NCI-H1092 (cell line): ENCODE measurements at places on chromosomes 5 and 9.

DNA sequence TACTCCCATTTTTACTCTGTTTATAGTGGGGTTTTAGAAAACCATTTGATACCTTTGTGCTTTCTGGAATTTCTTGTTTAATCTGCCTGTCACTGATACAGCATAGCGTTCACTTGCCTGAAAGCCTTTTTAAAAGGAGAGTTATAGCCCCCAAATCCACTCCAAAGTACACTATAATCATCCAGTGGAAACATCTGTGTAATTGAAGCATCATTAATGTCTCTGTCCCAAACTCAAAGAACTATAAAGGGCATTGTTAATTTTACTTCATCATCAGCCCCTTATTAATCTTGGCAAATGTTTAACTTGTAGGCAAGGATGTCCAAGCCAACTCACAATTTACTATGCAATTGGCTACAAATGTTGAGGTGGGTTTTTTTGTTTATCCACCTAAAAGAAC is 64.3 kb downstream of the TMEM252 start:
- no peak for DNase-seq

- no peak for DNase-seq
Measured at GRCh38 chr9:98107926-98108325, 11.1 kb downstream of the TRIM14 start.

GRCh38 chr9:10148796-10149195 is 464.0 kb downstream of the PTPRD start:
- no peak for DNase-seq

- no peak for DNase-seq
Measured at GRCh38 chr9:129384491-129385210, 206.6 kb upstream of the IER5L start.

DNA sequence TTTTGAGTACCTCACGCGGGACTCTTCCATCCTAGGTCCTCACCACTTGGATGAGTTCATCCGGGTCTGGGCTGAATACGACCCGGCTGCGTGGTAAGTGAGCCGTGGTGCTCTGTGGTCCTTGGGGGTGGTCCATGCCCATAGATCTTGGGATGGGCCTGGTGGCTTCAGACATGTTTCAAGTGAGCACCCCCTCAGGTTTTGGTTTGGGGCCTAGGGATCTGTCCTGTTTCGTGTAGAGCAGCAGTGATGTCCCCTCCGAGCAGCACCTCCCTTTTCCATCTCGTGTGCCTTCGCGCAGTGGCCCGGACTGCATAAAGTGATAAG is 218.9 kb downstream of the CACNA1B start:
- no peak for DNase-seq

DNA sequence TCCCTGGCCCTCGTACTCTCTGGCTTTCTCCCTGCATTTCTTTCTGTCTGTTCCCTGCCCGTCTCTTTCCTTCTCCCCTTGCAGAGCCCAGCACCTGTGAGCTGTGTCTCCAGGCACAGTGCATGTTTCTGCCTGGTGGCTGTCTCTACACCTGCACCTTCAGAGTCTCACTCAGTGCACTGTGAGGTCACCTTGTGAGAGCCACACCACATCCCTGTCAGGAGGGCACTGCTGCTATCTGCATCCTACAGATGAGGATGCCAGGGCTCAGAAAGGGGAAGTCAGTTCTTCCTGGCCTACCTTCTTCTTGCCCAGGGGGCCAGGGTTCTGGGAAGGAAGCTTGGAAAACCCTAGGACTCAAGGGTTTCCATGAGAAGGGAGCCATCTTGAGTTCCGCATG is 69.7 kb upstream of the NEURL1B start:
- no peak for DNase-seq

- DNase-seq: no peak
Measured at GRCh38 chr5:158560170-158560569, 539.5 kb downstream of the EBF1 start.

DNA sequence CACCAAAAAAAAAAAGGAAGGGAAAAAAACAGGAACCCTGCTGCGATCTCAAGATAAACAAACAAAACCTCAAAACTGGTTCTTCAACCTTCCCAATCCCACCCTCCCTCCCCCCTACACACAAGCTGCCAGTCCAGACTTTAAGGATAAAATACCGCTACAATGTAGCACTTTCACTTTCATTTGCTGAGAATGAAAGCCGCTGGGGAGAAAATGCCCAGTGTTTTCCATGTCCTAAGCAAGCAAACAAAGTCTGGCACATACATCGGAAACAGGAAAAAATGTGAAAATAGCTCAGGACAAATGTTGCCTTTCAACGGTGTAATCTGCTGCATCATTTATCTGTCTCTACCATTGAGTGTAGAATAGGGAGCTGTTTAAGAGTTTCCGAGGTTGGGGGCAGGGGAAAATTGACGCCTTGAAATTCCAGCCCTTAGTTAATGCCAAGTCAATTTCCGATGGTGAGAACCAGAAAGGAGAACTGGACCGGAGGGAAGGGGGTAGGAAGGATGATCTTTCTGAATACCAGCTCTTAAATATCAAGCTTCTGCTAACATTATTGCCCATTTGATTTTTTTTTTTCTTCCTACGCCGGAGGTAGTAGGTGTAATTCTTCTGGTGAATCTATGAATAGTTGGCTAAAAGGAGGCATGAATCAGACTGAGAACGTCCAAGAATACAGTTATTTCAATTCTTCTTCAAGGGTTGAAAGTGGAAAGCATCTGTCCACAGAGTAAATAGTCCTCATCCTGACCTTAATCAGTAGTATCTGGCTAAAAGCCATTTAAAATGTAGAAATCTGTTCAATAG is 1.2 kb upstream of the ADAMTS6 start:
- no peak for DNase-seq

GRCh38 chr5:93141969-93142368 is 439.1 kb downstream of the NR2F1-AS1 start:
- no peak for DNase-seq

- DNase-seq: no peak
Measured at GRCh38 chr9:84137968-84138367, 157.4 kb downstream of the RMI1 start.

DNA sequence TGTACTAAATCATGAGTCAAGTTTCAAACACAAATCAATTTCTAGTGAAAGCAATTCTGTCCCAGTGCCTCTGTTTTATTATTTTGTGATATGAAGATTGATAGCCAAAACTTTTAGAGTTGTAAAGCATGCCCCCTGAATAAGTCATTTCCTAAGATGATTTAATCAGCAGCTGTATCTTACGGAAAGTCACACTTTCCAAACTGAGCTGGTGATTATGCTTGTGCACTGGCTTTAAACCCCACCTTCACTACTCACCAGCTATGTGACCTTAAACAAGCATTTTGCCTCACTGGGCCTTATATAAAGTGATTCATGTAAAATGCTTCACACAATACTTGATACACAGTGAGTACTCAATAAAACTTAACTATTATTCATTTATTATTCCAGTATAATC is 78.1 kb downstream of the EDIL3 start:
- DNase-seq: no peak

DNA sequence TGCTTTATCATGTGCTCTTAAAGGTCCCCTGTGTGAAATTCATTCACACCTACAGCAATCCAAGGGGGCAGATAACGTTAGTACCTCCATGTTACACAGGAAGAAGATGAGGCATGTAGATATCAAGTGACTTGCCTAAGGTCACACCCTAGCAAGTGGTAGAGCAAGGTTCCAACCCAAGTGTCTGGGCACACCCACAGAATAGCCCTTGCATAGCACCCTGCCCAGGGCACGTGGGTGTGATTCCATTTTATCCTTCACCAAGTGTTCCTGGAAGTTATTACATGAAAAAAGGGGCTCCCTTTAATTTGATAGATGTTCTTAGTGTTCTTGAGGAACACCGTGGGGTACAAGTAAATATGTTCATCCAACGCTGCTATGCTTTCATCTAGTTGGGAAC is 4.9 kb downstream of the TMEM171 start:
- DNase-seq: no peak

DNA sequence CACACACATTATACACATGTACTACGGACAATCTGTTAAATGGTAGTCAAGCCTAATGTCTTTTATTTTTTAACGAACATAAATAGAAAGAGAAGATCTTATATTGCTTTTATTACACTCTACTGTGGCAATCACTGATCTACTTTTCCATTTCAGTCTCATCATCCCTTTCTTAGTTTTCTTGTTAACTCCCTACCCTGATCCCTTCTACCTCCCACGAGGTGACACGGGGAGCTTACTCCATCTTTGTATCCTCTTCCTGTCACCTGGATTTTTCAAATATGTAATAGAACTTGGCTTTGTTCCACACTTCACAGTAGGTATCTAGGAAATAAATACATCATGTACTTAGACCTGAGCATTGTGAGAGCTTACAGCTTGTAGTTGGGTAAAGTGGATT is 211.0 kb downstream of the PIK3R1 start:
- DNase-seq: no peak
